ENCODE measurements at places on chromosomes 1 and 21.

- no peak for DNase-seq
These were observed 101.2 kb downstream of the AKT3 start for GRCh38 chr1:243748706-243749283.

DNA sequence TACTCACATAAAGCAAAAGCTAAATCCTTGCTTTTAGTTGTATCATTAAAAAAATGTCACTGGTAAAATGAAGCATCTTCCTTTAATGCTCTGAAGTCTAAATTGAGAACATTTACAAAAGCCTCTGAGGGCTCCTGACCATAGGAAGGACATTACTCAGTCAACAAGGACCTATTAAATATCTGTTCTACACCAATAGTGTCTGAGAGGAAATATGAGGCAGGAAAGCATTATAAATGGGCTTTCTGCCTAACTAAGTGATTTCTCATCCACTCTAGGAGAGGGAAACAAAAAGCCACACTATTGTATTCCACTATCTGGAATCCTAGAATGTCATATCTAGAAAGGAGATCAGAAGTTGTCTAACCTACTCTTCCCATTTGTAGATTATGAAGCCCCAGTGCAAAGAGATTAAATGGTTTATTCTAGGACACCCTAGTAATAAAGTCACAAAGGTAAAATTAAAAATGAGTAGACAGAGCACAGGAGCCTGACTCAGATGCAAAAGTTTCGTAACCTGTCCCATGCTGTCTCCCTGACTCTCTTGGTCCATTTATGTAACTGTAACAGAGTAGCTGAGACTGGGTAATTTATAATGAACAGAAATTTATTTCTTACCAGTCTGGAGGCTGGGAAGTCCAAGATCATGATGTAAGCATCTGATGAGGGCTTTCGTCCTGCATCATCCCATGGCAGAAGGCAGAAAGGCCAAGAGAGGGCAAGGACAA is 17.6 kb downstream of the RGS1 start:
- DNase-seq = no peak

DNA sequence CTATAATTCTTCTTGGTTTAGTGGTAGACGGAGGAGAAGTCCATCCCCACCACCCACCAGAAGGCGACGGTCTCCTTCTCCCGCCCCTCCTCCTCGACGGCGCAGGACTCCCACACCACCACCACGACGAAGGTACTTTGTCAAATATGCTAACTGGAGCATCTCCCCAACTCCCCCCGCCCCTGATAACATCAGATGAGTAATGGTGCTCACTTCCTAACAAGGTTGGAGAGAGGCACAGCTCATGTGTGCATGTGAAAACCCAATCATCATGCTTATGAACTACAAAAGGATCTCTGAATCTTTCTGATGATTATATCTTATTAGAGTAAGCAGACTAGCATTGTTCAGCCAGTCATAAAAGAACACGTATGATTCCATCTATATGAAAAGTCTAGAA is 23.7 kb downstream of the SRRM1 start:
- no peak for DNase-seq

GRCh38 chr1:111470596-111470995 is 3.2 kb upstream of the C1orf162 start:
- DNase-seq = peak; percentile 43

GRCh38 chr1:7703321-7704213 is 67.5 kb upstream of the VAMP3 start:
- peak; percentile 36 for DNase-seq

GRCh38 chr1:160177667-160178066 is 12.7 kb upstream of the CASQ1 start:
- DNase-seq = no peak

DNA sequence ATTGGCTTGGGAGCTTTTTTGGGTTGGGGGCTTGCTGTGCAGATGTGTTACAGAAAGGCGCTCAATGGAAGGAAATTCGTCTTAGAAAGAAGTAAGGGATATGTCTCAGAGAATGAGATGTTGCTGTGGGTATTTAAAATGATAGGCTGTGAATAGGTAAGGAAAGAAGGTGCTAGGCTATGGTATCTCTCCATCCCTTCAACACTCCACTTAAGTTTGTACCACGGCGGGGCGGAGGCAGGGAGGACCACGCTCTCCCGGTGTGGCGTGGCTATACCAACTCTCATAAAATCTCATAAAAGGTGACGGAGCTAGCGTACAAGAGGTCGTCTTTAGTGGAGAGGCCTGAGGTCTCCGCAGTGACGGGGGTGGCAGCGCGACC is 305 bp upstream of the RPS6KC1 start:
- no peak for DNase-seq

DNA sequence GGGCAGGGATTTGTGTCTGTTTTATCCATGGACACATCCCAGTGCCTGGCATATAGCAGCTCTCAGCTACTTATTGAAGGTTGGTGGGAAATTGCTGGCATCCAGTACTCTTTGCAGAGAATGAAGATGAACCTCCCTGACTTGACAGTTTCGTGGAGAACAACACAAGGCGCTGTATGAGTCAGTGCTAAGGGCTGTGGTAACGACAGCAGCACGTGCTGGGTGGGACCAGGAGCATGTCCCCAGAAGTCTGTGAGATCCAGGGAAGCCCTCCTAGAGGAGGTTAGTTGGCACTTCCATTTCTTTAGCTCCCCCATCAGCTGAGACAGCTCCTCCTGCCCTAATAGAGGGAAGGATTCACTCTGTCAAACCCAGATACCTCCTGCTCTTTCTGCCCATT is 25.9 kb upstream of the IL19 start:
- no peak for DNase-seq

Measured in natural killer cell (primary cell).